Globus pallidus (tissue), 1 donor: ENCODE measurements at places on chromosomes 5 and 9.

DNA sequence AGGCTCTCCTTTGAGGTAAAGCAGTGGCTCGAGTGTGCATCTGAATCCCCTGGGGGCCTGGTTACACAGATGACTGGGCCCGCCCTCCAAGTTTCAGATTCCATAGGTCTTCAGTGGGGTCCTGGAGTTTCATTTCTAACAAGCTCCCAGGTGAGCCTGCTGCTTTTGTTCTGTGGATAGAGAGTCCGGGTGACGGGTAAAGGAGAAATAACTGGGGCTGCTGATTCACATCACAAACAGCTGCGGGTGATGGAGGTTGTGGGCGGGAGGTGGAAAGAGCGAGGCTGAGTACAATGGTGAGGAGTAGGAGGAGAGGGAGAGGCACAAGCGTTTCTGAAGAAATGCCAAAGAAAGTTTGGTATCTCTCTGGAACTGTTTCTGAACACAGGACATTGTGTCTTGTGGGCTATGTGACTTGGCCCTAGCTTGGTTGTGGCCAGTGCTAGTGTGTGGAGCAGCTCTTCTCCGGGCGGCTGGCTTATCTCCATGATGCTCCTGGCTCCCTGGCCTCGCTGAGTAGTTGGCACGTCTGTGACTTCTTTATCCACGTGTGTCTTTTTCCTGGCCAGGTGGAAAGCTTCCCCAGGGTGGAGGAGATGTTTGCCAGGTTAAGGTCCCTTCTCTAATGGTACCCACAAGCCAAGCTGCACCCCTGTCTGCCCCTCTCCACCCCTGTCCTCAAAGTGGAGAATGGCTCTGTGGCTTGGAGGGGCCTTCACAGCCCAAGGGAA is 61.7 kb downstream of the HSPA4 start:
- no peak for DNase-seq

- DNase-seq: no peak
Measured at GRCh38 chr5:179295778-179296149, 49.5 kb downstream of the ADAMTS2 start.

DNA sequence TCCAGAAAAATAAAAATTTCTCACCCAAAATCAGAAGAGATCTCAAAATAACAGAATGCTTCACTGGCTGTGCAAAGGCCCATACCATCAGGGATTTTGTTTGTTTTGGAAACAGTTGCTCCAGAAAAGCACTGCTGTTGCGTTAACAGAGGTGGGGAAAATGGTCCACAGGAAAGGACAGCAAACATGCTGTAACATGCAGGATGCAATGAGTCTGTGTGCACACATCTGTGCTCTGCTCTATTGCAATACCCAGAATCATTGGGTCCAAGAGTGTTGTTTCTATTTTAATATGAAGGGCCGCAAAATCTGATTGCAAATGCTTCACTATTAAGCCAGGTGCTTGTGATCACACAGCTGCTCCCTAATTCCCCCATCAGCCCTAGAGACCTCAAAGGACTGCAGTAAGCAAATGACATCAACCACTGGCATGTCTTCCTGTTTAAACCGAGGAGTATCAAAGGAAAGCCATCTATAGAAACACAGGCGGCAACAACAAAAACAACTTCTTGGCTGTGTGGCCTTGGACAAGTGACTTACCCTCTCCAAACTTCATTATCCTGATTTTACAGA is 141.0 kb downstream of the DCP2 start:
- DNase-seq: no peak

- no peak for DNase-seq
Measured at GRCh38 chr5:148484651-148485050, 100.9 kb downstream of the FBXO38 start.

- DNase-seq: no peak
Measured at GRCh38 chr5:84622461-84622860, 237.8 kb upstream of the EDIL3 start.

GRCh38 chr5:52748590-52748989 is 39.1 kb upstream of the ITGA1 start:
- DNase-seq: no peak

- DNase-seq: no peak
Measured at GRCh38 chr9:127083138-127083980, 39.1 kb downstream of the ANGPTL2 start.

GRCh38 chr5:140043508-140043872 is 391 bp upstream of the NRG2 start:
- DNase-seq: peak; percentile 55

DNA sequence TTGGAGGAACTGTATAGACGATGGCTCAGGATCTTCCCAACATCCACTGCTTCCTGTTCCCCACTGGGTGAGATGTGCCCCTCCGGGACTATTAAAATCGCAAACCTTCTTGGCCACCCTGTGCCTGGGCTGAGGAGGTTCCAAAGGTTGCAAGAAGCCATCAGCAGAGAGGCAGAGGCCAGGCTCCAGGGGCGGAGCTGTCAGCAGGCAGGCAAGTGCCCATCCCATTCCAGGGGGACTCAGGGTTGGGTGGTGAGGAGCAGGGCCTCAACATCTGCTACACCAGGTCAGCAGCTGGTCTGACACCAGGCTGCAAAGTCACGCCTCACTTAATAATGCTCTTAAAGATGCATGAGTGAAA is 2.2 kb downstream of the BTNL3 start:
- DNase-seq: no peak

- DNase-seq: peak; percentile 73
Measured at GRCh38 chr5:10400411-10400810, 41.3 kb upstream of the ROPN1L start.

DNA sequence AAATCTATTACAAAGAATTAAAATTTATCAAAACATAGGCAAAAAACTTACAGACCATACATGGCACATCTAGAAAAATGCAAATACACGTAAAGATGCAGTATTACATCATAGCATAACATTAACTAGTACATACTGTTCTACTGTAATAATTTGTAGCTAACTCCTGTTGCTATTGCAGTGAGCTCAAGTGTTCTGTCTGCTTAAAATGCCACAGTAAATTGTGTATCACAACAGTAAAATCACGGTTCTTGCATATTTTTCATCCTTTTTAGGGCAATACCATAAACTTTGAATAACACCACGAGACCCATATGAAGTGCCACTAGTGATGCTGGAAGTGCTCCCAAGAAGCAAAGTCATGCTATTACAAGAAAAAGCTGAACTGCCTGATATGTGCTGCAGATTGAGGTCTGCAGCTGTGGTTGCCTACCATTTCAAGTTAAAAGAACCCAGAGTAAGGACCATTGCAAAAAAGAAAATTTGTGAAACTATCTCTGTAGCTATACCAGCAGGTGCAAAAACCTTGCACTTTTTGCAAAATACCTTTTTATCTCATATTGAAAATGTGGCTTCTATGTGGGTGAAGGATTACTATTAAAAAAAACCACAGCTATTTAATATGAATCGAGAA is 14.2 kb downstream of the HOMER1 start:
- no peak for DNase-seq

DNA sequence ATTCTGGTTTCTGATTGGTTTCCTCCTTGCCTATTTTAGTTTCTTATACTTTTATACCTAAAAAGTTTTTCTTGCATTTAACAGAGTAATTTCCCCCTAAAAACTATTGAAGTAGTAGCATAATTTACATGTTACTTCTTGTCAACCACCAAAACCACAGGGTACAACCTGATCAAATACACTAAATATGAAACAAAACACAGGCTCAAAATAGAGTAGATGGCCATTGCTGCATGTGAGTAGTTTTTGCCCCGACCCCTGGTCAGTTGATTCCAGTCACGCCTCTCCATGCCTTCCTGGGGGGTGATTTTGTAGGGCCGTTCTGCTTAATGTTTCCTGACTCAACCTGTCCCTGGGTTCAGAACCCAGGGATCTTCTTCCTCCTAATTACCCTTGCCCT is 101.8 kb downstream of the TLE4 start:
- DNase-seq: no peak

DNA sequence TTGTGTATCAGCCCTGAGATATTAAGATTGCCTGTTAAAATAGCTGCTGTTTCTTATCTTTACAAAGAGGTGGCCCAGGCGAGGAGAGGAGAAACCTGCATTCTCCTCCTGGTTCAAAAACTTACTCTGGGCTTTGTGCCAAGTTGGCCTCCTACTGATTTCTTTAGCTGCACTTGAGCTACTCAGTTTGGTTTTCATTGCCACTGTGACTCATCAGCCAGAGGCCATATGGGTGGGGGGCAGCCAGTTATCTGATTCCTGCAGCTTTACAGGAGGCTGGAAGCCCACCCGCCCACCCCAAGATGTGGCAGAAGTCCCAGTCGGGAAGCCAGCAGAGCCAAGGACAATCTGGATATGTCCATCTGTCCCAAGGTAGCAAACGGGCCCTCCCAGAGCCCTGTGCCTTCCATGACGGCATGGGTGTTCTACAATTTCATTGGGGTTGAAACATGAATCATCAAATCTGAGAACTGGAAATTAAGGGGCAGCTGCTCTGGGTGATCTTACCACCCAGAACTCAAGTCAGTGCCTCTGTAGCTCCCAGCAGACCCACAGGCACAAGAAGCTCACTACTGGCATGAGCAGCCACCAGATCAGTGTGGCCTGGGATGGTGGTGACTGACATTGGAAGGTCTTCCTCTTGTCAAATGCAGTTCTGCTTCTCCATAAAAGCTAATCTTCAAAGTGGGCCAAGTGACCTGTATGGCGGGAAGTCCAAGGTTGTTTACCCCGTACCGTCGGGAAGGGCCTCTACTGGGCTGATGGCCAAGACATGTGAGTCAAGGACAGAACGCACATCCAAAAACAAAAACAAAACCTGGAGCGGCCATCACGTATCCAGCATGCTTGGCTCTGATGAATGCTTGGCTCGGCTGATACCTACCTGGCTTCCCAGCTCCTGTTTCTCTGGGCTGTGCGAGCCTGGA is 15.6 kb downstream of the FCN2 start:
- DNase-seq: no peak

GRCh38 chr5:54383941-54384340 is 71.6 kb upstream of the HSPB3 start:
- no peak for DNase-seq

- DNase-seq: peak; percentile 73
Measured at GRCh38 chr9:125932012-125932411, 184.8 kb downstream of the PBX3 start.

GRCh38 chr5:16881251-16881650 is 54.8 kb downstream of the MYO10 start:
- no peak for DNase-seq

GRCh38 chr5:154377754-154378533 is 67.9 kb upstream of the SAP30L start:
- DNase-seq: no peak

GRCh38 chr9:2810420-2811075 is 33.3 kb downstream of the PUM3 start:
- DNase-seq: no peak

DNA sequence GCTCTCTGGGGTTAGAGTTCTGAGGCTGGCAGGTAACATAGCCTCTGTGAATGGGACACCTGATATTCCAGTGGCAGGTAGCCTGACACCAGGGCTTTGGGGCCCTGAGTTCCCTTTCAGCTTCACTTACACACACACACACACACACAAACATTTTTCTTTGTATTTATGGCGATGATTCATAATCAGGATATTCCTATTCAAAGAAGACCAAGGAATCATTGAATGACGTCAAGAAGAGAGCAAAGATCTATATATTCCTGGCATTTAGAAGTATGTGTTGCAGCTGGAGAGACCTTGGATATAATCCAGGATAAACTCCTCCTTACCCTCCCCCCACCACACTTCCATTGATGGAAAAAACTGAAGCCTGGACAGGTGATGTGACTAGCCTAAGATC is 7.9 kb upstream of the ENTREP1 start:
- DNase-seq: no peak

GRCh38 chr9:136762915-136763648 is 1.2 kb downstream of the LCN15 start:
- DNase-seq: no peak

- no peak for DNase-seq
Measured at GRCh38 chr5:157541447-157542118, 34.0 kb downstream of the ADAM19 start.

GRCh38 chr5:102893942-102894341 is 138.8 kb downstream of the PAM start:
- no peak for DNase-seq

GRCh38 chr9:121886759-121887485 is 206.2 kb downstream of the TTLL11 start:
- DNase-seq: no peak

DNA sequence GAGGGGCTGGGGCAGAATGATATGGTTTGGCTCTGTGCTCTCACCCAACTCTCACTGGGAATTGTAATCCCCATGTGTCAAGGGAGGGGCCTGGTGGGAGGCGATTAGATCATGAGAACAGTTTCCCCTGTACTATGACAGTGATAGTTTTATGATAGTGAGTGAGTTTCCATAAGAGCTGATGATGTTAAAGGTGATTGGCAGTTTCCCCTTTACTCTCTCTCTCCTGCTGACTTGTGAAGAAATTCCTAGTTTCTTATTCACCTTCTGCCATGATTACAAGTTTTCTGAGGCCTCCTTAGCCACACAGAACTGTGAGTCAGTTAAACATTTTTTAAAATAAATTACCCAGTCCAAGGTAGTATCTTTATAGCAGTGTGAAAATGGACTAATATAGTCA is 120.4 kb upstream of the CDH9 start:
- DNase-seq: no peak

- no peak for DNase-seq
Measured at GRCh38 chr9:87167161-87167560, 219.9 kb upstream of the GAS1 start.
